ENCODE measurements at places on chromosomes 1 and 21.

DNA sequence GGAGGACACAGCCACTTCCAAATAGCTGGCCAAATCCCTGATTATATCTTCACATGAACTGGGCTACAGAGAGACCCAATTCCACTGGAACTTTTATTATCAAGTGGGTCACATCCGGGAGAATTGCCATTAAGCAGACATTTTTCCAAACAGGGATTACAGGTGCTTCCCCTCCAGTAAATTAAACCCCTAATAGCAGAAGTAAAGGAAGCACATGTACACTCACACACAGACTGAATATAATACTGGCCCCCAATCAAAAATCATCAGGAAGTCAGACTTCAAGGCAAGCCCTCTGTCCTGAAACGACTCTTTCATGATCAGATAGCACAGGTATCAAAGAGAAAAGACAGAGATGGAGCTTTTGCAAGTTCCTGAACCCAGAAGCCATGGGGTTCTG lies 118.6 kb upstream of the PPP2R5A start:
- DNase-seq: no peak

GRCh38 chr1:9872430-9873165 lies 37.5 kb downstream of the CTNNBIP1 start:
- no peak for DNase-seq

DNA sequence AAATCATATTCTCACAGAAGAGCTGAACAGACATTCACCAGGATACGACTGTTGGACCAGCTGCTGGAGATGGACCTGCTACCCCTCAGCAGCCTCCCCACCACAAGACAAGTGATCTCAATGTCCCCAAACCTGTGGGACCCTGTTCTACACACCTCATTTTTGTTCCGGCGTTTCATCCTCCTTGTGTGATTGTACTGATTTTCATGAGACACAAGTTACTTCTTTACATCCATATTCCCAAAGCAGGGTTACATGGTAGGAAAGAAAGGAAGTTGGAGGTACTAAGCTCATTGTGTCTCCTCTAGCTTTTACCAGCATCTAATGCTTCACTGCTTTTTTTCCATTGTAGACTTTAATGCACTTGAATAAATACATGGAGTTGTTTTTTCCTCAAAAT lies 8.7 kb downstream of the ADAMTS1 start:
- no peak for DNase-seq

GRCh38 chr1:34926156-34926555 lies 3.3 kb downstream of the DLGAP3 start:
- DNase-seq: no peak

GRCh38 chr21:45283611-45284455 lies 3.9 kb downstream of the POFUT2 start:
- no peak for DNase-seq

DNA sequence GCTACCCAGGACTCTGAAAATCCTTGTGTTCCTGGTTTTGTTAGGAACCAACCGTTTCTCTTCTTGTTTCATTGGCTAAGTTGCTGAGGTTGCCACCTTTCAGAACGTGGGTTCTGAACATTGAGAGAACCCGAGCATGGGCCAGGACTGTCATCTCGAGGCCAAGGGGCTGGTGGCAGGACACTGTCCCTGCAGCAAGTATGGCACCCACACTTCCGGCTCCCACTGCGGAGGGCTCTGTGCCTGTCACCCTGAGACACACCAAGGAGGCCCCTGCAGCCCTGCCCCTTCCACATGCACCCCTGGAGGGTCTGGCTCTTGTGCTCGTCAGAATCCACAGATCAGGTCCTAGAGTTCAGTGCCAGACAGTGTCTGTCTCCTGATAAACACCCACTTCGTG lies 39.1 kb upstream of the LRRC3 start:
- no peak for DNase-seq

DNA sequence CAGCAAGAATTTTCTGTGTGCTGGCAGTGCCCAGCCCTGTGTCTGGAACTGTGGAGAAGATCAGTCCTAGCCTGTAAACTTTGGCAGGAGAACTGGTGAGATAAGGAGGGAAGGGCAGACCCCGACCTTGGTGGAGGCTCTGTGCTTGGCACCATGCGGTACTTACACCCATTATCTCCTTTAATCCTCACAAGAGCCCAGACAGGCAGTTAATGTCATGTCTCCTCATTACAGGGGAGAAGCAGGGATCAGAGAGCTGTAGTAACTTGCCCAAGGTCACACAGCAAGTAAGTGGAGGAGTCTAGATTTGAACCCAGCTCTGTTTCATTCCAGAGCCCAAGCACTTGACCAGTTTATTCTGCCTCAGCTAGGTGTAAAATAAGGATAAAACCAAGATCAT lies 13.9 kb upstream of the POU3F1 start:
- no peak for DNase-seq

GRCh38 chr1:33060579-33061083 lies 20.3 kb upstream of the AZIN2 start:
- no peak for DNase-seq

- no peak for DNase-seq
These were observed 3.0 kb downstream of the ARHGAP30 start for GRCh38 chr1:161066694-161067093.

DNA sequence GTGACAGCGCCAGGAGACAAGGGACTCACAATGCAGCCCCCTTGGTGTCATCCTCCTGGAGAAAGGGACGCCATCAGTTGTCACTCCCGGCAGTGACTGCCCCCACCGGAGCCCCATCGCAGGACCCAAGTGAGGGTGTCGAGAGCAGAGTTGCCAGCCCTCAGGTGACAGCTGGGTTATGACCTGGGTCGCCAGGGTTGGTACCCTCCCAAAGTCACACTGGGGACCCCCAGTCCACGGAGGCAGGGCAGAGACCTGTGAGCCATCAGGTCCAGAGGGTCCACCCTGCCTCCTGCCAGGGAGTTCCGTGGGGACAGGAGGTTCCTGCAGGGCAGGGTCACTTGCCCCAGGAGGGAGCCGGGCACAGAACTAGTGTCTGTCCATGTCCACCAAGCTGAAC lies 78.2 kb upstream of the IFFO2 start:
- no peak for DNase-seq

- no peak for DNase-seq
These were observed 185.3 kb upstream of the POU3F1 start for GRCh38 chr1:38231941-38232340.

DNA sequence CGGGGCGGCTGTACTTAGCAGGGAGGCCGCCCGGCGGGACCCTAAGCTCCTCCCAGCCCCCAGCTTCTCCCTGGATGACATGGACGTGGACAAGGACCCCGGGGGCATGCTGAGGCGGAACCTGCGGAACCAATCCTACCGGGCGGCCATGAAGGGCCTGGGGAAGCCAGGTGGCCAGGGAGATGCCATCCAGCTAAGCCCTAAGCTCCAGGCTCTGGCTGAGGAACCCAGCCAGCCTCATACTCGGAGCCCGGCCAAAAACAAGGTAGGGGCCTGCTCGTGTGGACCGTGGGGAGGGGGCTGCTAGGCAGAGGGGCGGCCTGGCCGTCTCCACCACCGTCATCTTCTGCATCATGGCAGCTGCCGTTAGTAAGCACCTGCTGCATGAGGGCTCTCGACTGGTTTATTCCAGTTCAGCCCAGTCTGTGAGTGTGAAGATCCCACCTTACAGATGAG lies 9.0 kb downstream of the ARHGEF16 start:
- no peak for DNase-seq

GRCh38 chr1:165527251-165528007 lies 16.4 kb upstream of the LRRC52 start:
- no peak for DNase-seq

GRCh38 chr1:55378582-55378981 lies 163.4 kb upstream of the USP24 start:
- DNase-seq: peak; percentile 34

DNA sequence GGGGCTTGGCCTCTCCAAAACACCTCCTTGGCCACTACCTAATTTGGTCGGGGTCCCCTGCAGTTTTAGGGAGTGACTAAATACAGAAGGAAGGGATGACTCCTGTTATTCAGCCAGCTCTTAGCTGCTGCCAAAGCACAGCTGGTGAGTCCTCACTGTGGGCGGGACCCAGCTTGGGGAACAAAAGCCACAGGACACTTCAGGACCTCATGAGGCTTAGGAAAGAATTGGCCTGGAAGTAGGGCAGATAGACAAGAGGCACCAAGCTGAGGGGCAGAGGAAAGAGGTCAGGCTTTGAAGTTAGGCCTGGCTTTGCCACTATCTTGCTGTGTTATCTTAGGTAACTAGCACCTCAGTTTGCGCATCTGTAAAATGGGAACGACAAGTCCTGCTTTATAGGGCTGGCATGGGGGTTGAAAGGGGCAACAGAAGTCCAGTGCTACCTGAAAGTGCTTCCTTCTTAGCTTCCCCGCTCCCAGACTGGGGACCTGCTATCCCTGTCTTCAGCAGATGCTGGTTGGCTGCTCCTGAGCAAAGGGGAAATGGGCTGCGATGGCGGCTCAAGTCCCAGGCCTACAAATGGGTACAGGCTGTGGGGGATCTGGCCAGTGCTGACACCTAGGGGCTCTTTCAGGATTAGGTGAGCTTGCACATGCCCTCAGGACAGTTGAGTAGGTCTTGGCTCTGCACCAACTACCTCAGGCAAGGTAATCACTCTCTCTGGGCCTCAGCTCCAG lies 15.7 kb downstream of the IFI6 start:
- DNase-seq: no peak

DNA sequence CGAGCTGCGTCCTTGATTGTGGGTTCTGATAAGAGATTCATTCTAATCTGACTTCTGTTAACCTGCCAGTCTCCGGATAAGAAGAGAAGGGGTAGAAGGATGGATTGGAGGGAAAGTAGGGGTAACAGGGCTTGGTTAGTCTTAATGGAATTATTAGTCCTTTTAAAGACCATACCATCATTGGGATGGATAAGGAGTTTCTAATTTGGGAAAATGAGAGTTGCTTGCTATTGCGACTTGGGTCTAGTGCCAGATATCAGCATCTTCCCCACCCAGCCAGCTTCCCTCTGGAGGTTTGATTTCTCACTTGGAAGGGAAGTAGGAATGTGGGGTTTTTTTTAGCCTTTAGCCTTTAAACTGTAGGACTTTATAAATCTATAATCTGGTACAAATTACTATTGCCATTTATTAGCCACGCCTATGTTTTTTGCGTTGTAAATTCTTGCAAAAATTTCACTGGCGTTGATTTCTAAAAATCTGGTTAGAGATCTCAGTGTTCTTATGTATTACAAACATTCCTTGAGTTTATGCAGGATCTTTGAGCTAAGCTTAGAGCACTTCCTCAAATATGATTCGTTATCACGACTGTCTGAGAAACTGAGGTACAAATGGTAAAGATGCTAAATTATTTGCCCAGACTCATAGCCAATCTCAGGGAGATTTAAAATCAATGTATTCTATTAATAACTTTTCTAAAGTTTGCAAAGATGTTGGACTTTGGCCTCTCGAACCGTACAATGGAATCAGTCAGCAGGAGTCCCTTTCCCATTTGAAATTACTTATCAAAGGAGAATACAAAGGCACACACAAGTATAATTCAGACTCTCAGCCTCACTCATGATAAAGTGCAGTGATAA lies 1.3 kb downstream of the FAM20B start:
- DNase-seq: no peak

DNA sequence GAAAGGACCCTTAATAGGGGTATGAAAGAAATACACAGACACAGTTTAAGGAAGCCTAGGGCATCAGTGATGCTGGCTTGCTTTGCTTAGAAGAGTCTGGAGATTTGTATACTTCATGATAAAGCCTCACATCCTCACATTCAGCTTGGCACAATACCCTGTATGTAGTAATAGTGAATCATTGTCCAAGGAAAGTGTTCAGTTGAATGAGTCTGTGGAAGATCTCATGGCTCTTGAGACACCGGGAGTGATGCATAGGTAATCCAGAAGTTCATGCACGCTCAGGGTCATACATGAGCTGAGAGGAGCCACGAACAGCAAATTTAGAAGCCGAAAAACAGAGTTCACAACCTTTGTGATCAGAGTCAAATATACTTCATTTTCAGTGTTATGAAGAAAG lies 537.2 kb upstream of the TMPRSS15 start:
- no peak for DNase-seq

GRCh38 chr1:232046451-232047306 lies 420.1 kb downstream of the DISC1 start:
- DNase-seq: no peak

DNA sequence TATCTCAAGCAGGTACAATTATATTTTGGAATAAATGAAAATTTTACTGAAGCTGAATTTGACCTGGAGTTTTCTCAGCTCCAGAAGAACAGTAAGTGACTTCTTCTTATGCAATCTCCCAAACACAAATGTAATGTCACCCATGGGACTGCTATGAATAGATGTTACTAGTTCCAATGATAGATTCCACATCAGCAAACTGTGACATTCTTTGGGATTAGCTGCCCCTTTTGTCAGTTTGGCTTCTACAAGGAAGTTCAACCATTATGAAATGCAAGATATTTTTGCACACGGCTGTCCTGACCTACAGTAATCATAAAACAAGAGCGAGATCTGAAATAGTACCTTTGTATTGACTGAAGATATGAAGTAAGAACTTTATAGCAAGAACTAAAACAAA lies 27.8 kb upstream of the TSNAX start:
- DNase-seq: no peak

DNA sequence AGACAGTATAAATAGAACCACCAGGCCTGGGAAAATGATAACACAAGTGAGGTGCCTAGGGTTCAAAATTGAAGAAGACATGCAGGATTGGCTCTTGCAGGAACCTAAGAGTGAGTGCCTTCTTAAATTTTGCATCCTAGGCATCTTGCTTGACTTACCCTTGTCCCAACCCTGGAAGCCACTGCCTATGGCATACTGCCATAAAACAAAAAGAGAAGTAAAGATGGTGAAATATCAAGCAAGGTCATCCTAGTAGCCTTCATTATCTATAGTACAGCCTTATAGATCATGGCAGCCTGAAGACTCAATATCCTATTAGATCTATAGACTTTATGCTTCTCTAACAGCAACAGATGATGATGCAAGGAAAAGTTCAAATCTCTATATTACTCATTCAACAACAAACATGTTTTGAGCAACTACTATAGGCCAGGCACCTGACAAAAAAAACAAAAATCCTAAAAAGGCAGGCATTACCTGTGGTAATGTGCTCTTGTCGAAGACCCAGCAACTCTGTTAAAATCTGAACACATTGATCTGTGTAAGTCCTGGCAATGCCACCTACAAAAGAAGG lies 6.3 kb downstream of the AP4B1 start:
- DNase-seq: no peak

DNA sequence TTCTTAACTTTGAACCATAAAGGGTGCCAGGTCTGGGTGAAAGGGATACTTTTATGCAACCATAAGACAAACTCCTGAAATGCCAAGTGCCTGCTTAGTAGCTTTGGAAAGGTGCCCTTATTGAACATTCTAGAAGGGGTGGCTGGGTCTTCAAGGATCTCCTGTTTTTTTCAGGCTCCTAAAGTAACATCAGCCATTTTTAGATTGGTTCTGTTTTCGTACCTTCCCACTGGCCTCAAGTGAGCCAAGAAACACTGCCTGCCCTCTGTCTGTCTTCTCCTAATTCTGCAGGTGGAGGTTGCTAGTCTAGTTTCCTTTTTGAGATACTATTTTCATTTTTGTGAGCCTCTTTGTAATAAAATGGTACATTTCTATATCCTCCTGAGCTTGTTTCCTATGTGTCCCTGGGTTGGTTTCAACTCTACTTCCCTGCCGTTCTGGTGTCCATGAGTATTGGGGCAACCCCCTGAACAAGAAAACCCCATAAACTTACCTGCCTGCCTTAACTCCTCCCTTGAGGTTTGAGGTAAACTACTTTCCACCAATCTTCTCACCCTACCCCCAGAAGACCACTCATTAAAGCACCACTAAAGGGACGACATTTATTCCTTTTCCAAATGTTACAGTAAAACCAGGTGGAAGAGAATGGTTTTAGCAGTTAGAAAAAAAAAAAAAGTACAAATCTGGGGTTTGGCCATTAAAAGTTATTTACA lies 2.6 kb downstream of the MARCKSL1 start:
- DNase-seq: no peak
